ENCODE measurements at places on chromosomes 1 and 21. TPM values are rescaled to one million over a fixed set of nuclear protein-coding genes. Genes with fewer than 3 reads are reported as not detected.

LCE1A gene
- not detected for total RNA-seq

DNA sequence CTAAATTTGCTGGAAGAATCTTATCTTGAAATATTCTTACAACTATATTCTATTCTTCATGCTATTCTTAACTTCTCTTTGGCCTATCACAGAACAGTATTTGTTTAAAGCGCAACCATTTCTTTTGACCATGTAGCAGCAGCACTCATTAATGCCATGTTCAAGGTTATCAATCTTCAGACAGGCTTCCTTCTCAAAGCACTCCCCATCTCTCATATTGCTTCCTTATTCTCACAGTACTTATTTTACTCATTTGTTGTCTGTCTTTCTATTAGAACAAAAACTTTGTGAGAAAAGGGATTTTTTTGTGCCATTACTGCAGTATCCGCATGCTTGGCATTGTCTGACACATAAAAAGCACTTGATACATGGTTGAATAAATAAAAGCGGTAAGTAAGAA lies 89.7 kb downstream of the ATP1B1 start:
- H3K27ac ChIP-seq: no peak overlapping the region
- H3K4me1 ChIP-seq: no peaks in the 10 kb centered on the region
- DNase-seq: no peak
- peaks cover 4% of the 10 kb centered on the region for H3K36me3 ChIP-seq
- no peak overlapping the region for H3K4me3 ChIP-seq

DNA sequence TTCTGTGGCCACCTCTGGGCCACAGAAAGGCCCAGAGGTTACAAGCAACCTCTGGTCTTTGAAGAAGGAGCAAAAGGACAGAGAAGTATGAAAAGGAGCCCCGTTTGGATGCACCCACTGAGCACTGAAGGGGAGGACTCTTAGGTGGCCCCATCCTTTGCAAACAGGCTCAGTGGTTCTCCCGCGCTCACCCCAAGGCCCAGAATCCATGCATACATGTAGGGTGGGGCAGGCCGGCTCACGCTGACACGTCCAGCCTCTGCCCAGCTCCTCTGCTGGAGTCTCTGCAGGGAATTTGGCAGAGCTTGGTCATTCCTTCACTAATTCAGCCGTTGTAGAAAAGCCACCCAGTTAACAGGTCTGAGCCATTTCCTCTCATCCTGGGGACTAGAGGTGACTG lies 61.3 kb upstream of the AJAP1 start:
- no peak overlapping the region for H3K27ac ChIP-seq
- no peak for DNase-seq
- H3K27me3 ChIP-seq: no peaks in the 10 kb centered on the region
- no peaks in the 10 kb centered on the region for H3K36me3 ChIP-seq
- no peak overlapping the region for H3K4me3 ChIP-seq

- H3K27me3 ChIP-seq: peaks cover 3% of the 10 kb centered on the region
- peaks cover 19% of the 10 kb centered on the region for H3K36me3 ChIP-seq
- H3K4me3 ChIP-seq: no peak overlapping the region
- H3K27ac ChIP-seq: no peak overlapping the region
- H3K4me1 ChIP-seq: no peaks in the 10 kb centered on the region
Measured at GRCh38 chr1:19294638-19295037, 6.1 kb upstream of the AKR7A3 start.

Data from activated CD8-positive, alpha-beta memory T cell treated with anti-CD3 and anti-CD28 coated beads, Interleukin-2, amount 10 ng/mL, durations not matched to agents 7 days and 5 days (primary cell).